ENCODE measurements at places on chromosomes 2 and 18.

GRCh38 chr18:11570769-11571412 is 38.5 kb upstream of the SLC35G4 start:
- no peak for DNase-seq

DNA sequence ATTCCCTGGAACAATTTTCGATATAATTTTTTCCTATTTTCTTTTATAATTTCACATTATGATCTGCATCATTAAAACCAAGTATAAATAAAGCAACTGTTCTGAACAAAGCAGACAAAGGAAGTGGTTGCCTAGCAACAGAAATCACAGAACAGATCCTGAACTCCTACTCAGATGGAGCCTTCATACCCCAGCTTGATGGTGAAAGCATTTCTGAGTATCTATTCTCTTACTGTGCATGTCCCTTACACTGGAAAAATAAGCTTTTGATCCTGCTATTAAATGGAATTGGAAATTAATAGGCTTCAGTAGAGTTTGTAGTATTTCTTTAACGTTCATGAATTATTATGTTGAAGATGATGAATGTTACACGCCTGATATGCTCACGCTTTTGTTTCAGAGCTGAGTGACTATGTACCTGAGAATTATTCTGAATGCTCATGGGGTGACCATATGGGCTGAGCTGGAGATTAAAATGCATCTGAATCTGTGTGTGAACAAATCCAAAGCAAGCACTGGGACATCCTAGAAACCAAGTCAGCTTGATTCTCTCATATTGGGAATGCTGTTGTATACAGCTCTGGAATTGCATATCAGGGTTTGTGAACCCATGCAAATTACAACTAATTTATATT is 254.0 kb downstream of the KCNJ3 start:
- DNase-seq, result no peak

DNA sequence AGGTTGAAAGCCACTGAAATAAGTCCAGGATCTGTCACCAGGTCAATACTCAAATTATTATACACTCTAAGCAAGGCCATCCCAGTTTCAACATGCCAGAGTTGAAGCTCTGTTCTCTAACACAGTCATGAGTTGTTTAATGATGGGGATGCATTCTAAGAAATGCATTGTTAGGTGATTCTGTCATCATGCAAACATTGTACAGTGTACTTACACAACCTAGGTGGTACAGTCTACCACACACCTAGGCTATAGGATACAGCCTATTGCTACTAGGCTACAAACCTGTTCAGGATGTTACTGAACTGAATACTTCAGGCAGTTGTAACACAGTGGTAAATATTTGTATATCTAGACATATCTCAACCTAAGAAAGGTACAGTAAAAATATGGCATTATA is 162.2 kb downstream of the BAZ2B start:
- no peak for DNase-seq

- DNase-seq, result no peak
Observed at GRCh38 chr2:98805412-98806171, 74.7 kb upstream of the MGAT4A start.

- DNase-seq, result no peak
Observed at GRCh38 chr2:179344970-179345369, 80.3 kb upstream of the SESTD1 start.

DNA sequence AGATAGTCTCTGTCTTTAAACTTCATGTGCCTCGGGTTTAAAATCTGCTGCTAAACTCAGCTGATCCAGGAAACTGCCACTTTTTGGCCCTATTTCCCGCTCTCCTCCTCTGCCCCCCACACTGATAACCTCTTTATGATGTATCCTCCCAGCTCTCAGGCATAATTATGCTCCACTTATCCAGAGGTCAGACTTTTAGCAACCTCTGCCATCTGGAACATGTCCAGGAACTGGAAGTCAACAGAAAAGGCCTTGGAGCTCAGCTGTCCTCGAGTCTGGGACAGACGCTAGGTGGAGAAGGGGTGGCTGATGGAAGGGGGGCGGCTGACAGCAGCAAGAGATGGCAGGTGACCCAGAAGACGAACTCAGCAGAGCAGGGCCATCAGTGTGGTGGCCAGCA is 41.2 kb downstream of the ASAP2 start:
- DNase-seq, result no peak

DNA sequence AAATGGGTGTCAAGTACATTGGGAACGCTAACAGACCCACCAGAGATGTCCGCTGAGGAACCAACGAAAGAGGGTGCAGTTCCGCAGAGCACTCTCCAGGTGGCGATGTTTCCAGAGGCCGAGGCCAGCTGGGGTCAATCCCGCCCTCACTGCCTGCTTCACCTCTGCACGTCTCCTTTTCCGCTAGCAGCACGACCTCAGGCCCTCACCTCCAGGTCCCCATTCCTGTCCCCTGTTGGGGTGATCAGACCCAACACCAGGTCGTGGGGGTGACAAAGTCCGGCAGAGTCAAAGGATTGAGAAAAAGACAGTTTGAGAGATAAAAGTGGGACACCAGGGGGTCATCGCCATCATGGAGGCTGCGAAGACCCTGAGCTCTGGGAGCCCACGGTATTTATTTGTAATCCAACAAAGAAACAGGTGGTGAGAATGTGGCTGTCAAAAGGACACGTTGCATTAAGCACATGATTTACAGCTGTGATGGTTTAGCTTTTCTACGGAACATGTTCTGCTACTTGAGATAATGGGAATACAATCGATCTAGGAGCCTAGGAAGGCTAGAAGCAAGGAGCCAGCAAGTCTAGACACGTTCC is 27.3 kb downstream of the ZAP70 start:
- DNase-seq, result no peak

- DNase-seq, result no peak
Observed at GRCh38 chr18:56641714-56642337, 3.4 kb upstream of the TXNL1 start.
